ENCODE measurements at places on chromosomes 11 and 22.

DNA sequence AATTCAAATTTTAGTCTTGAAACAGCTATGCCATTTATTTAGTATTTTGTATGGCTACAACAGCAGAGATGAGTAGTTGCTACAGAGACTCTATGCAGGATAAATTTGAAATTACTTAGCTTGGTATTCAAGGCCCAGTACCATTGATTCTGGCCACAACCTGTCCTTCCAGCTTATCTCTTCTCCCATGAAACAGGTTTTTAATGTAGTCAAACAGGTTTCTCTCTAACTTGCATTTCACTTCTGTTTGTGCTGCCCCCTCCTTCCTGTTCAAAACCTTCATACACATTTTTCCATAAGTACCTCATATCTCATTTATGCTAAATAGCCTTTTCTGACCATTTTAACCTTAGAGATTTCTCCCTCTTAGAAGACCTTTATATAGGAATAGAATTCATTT, 3.3 kb downstream of the USP47 start:
- no peak for DNase-seq

DNA sequence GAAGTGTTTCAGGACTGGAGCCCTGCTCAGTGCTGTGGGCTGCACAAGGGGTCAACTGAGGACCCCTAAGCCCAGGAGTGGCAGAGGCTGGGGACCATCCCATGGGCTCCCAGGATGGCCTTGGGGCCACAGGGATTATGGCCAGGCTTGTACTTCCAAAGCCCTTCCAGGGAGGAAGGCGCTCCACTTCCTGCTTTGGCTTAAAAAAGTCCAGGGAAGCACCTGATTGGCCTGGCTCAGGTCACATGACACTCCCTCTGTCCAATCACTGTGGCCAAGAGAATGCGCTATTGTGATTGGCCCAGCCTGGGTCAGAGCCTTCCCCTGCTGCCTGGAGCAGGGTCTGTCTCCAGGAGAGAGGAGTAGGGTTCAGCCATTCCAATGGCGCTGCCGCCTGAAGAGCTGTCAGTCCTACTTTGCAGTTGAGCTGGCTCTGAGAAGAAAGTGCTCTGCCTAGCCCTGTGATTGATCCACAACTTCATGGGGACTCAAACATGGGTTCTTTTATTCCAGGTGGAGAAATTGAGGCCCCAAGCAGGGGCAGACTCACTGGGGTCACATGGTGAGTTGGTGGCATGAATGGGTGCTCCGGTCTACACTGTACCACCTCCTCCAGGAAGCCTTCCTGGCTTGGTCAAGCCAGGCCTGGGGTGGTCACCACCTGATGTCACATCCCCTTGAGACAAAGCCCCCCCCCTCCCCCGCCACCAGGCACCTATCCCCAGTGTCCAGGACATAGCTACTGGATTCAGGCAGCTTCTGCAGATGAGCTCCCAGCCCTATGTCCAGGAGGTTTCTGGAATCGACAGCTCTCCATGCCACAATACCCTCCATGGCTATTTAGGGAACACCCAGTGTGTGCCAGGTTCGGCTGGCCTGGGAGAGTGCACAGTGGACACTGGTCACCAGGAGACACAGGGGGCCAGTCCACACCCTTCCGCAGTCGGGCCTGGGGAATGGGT, 48.2 kb downstream of the RTN4R start:
- DNase-seq = no peak

- DNase-seq = no peak
These were observed 92.9 kb upstream of the KCNA4 start for GRCh38 chr11:30109774-30110173.

DNA sequence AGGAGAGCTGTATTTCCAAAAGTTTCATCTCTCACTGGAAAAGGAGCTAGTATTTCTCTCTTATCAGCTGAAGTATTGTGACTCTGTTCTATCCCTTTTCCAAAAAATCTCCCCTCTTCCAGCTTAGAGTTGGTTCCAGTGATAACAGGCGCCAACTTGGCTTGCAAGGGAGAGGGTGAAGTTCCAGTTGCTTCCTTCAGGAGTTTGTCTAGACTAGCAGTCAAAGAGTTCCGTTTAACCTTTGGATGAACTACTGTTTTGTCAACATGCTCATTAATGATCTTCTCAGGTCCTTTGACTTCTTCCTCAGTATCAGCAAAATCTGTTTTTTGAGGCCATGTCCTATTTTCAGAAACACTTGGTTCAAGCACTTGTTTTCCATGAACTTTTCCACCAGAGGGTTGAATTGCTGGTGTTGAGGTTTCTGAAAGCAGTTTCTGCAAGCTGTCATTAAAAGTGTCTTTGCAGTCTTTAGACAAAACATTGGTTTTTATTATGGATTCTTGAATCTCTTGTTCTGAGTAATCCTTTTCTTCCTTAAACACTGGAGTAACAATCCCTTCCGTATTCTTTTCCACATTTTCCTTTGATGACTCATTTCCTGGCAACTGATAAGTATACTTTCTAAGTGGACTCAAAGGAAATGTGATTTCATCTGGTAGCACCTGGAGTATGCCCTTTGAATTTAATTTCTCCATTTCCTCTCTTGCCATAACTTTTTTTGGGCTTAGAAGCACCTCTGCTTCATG, 39.7 kb upstream of the CCDC89 start:
- DNase-seq = no peak

- no peak for DNase-seq
These were observed 655.6 kb upstream of the CNTN5 start for GRCh38 chr11:98365190-98365589.

- no peak for DNase-seq
These were observed 96.0 kb downstream of the ETS1 start for GRCh38 chr11:128491195-128491936.

DNA sequence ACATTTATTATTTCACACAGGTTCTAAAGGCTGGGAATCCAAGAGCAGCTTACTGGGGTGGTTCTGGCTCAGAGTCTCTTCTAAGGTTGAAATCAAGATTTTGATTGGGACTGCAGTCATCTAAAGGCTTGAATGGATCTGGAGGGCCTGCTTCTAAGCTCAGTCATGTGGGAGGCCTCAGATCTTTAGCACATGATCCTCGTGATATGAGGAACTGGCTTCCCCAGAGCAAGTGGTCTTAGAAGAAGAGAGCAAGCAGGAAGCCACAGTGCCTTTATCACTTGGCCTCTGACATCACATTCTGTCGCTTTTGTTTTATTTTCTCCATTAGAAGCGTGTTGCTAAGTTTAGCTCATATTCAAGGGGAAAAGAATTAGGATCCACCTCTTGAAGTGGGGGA, 88.9 kb downstream of the ARFGAP2 start:
- DNase-seq = no peak

GRCh38 chr11:124108156-124108555, 7.1 kb upstream of the VWA5A start:
- DNase-seq = no peak

DNA sequence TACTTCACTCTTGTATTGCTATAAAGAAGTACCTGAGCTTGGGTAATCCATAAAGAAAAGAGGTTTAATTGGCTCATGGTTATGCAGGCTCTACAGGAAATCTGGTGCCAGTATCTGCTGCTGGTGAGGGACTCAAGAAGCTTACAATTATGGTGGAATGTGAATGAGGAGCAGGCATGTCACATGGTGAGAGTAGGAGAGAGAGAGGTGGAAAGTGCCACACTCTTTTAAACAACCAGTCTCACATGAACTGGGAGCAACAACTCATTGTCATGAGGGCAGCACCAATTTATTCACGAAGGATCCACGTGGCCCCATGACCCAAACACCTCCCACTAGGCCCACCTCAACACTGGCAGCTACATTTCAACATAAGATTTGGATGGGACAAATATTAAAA, 24.6 kb upstream of the IGLL5 start:
- no peak for DNase-seq
